Activated CD4-positive, alpha-beta T cell treated with anti-CD3 and anti-CD28 coated beads, Interleukin-2, amount 50 U/mL, for 24 hours (primary cell): ENCODE measurements at places on chromosomes 11 and 22.

- DNase-seq = no peak
Measured at GRCh38 chr11:8605971-8606563, 12.0 kb upstream of the STK33 start.

GRCh38 chr11:76329084-76329648, 51.8 kb downstream of the THAP12 start:
- DNase-seq = no peak

DNA sequence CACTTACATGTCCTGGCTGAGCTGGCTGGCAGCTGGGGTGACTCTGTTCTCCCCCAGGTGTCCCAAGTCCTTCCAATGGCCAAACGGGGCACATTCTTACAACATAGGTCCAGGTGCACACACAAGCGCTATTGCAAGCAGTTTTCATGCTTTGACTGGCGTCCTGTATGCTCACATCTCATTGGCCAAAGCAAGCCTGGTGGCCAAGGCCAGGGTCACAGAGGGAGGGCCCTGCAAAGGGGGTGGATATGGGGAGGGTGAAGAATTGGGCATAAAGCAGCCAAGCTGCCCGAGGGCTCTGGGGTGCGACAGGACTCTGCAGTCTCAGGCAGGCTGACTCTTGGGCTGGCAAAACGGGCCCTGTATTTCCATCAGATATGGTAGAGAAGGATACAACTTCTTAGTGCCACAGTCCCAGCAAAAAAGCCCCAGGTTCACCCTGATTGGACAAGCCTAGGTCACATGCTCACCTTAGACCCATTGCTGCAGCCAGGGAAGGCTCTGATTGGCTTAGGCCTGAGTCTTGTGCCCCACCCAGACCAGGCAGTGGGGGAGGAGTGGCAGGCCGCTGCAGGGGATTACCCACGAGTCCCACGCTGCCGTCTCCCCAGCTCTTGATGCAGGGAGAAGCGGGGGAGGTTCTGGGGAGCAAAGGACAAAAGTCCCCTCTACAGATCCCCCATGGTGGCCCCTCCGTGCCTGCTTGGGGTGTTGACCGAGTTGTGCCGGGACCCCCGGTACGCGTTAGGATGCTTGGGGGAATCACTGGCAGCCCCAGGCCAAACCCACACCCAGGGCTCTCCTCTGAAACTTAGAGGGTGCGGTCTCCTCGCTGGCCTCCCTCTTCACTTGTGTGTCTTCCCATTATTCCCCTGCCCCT, 110.8 kb downstream of the ARHGAP8 start:
- DNase-seq = no peak

GRCh38 chr11:125167954-125168835, 3.6 kb downstream of the PKNOX2 start:
- DNase-seq = no peak

- DNase-seq = no peak
Measured at GRCh38 chr11:12868315-12869073, 140.6 kb upstream of the RASSF10 start.

DNA sequence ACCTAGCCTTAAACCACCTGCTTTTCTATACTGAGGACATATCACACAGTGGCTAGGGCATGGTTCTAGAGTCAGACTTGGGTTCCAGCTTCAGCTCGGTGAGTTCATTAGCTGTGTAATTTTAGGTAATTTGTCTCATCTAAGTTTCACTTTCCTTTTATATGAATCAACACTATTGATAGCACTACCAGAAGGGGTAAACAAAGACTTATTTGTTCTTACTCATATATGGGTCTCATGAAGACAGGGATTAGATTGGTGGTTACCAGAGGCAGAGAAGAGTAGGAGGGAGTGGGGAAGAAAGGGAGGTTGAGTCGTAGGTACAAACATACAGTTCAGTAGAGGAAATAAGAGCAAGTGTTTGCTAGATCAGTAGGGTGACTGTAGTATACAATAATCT, 924.7 kb downstream of the OPCML start:
- no peak for DNase-seq

DNA sequence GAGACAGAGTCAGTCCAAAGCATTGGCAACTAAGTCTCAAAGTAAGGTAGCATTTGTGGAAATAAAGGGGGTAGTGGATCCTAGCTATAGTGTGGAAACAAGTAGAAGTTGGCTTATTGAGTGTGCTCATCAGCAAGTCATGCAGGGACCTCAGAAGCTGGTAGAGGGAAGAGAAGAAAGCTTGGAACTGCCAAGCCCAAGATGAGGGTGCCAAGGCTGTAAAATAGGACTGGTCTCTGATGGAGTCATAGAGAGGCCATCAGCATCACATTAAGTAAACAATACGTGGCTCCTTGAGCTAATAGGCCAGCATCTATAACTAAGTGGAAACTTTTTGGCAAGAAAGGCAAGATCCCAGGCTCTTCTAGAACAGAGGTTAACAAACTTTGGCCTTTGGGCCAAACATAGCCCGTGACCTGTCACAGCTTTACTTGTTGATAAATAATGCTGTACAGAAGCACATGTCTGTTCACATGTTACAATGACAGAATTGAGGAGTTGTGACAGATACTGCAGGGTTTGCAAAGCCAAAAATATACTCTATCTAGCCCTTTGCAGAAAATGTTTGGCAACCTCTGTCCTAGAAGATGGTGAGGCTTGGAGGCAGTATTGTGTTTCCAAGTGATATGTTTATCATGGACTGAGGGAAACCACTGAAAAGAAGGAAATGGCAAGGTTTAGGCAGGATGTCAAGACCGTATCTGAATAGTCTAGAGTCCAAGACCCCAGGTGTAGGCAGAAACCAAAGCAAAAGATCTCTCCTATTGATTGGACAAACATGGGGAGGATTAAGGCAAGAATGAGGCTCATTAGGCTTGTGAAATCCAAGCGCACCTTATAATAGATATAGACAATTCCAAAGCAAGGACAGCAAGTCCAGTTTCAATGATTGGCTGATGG, 62.5 kb upstream of the CD44 start:
- DNase-seq = no peak

DNA sequence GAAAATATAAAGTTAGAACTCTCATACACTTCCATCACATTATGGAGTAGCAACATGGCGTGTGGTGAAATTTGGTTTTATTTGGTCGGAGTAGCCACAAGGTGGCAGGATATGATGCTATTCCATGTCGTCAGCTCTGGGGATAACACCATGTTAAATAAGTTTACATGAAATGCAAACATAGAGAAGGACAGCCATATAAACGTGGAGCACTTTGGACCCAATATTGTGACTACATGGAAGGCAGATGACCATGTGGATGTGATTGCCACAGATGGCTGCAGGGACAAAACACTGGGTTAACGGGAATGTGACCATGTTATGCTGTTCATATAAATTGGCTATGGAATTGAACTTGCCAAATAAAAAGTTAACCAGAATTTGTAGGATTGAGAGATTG, 21.0 kb downstream of the OR5M11 start:
- no peak for DNase-seq
